ENCODE measurements at places on chromosomes 7 and 10.

DNA sequence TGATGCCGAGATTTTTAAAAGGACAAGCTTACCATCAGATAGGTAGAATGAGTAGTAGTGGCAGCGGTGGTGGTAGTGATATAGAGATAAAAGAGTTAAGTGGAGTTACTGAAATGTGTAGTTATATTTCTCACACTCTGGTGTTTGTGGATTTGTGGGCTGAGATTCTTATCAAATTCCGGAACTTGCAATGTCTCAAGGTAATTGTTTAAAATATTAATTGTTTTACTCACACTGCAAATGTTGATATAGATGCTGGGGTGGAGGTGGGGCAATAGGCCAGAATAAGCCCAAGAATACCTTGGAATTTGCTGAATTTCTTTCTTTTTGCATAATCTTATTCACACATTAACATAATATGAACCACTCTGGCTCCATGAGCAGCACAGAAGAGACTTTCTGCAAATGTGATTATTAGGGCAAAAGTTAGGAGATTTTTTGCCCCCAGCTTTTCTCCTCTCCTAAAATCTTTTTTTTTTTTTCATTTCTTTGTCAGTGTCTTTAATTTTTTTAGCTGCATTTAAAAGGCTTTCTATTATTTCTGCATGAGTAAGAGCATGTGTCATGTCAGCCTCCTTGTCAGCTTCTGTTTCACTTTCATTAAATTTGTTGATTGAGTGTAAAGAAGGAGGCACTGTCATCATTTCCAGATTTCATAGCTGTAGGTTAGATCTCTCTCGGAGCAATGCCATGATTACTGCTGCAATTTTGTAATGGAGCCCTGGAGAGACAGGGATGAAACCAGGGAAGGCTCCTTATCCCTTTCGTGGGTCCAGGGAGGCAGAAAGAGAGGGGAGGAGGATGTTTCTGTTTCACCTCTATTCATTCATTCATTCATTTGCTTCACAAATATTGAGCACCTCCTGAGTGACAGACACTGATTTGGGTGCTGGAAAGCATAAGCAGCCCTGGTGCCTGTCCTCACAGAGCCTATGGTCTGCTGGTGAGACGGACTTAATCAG, 13.1 kb upstream of the SGMS1 start:
- DNase-seq, result peak; percentile 15

DNA sequence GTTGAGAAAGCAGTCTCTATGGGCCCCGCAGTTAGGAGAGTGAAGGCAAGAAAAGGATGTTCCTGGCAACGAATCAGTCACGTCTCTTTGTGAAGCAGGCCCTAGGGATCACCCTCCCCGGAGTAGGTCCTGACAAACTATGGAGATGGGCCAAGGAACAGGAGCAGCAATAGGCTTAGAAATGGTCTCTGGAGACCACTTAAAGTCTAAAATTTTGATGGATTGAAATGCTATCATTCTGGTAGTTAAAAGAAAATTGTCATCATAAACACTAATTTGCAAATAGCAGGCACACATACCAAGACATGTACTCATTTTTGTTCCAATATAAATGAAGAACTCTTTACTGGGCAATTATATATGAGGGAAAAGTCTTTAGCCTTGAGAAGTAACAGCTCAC, 123.5 kb downstream of the ITGB8 start:
- no peak for DNase-seq

DNA sequence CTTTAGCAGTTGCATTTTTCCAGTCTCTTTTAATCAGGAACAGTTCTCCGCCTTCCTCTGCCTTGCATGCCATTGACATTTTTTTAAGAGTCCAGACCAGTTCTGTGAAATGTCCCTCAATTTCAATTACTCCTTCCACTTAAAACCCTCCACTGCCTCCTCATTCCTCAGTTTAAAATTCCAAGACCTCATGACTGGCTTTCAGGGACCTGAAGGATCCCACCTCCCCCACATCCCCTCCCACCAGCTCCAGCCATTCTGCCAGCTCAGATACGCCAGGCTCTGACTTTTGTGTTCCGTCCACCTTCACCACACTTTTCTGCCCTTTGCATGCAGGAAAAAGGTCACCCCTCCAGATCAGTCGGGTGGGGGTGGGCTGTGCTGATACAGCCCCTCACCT, 8.7 kb downstream of the TNRC18 start:
- DNase-seq, result peak; percentile 34

GRCh38 chr7:5320802-5321396, 38.2 kb downstream of the SLC29A4 start:
- DNase-seq, result no peak

DNA sequence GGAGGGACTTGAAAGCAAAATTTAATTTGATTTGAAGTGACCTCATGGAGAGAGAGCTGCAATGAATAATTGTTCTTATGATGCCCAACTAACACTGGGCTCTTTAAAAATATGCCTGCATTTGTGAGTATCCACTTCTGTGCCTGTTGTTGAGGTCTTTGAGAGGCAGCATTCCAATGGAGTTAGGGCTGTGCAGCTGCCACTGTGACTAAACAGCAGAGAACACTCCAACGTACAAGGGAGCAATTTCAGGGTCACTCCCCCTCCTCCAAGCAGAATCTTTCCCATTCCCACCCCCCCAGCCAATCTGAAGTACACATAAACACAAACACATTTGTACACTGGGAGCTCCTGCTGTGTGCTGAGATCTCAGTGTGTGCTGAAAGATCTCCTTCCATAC, 28.0 kb upstream of the GSAP start:
- DNase-seq, result no peak

DNA sequence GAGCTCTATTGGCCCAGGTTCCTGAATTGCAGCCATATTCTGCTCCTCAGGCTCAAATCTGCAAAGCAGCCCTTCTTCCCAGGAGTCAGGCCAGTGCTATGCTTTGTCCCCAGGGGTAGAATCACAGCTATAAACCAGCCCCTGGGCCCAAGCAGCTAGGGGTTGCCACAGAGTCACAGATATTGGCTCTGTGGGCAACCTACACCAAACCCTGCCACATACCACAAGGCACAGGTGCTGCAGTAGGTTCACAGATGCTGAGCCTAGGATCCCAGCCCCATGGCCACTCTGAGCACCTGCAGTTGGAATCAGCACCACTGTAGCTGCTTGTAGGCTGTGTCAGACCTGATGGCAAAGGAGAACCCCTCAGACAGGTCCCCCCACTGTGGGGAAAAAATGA, 43.1 kb upstream of the CAMK2B start:
- peak; percentile 14 for DNase-seq

DNA sequence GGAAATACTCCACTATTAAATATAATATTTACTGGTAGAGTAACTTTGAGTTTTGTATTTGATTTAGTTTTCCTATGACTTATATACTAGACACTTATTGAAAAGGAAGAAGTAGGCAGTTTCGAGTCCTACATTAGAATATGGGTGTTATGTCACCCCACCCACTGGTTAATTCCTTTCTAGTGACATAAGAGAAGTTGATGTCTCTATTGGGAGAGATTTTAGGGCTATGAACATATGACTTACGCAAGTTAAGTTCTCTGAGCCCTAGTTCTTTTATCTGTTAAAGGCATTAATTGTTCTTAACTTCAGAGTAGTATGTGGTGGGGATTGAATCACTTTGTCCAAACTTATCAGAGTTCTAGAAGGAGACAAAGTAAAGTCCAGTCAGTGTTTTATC, 30.5 kb downstream of the CPED1 start:
- no peak for DNase-seq

- DNase-seq, result no peak
Observed at GRCh38 chr7:157335991-157336382, 817 bp upstream of the DNAJB6 start.

DNA sequence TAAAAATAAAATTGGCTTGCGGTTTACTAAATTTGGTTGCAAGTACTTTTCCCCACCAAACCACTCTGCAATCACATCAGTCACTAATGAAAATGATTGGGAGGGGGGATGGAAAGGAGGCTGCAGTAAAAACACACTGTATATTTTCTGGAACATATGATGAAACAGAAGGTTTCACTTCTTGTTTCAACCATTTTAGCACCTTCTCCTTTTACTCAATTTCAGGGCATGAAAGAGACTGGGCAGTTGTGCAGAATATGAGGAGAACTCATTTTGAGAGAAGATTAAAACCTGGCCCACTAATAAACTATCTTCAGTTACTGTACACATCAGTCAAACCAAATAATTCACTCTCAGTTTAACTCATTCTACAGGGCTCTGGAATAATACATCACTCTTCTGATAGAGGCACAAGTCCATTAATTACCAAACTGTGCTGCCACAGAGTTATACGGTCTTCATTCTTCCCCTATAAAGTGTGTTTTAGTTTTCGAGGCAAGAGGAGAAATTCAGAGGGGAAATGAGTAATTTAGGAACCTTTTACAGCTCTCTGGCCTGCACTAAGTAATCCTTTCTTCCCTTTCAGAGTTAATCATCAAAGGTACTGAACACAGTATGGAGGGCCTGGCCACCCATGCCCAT, 25.5 kb downstream of the JAZF1 start:
- DNase-seq, result no peak

- DNase-seq, result peak; percentile 47
Observed at GRCh38 chr7:121447243-121447910, 51.3 kb upstream of the FAM3C start.

DNA sequence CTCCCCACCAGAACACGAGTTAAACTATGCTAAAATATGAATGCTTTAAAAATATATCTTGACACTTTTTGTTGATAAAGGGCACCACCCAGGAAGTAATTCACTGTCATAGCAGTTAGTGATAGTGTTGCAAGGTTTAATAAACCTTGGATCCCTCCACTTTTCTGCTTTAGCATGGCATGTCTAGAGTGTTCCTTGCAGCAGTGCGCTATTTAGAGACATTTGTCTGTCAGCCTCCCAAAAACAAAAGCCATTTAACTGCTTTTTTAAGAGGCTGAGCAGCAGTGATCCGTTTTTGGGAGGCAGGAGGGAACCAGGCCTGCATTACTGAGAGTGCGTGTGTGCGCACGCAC, 69.6 kb upstream of the RAB11FIP2 start:
- DNase-seq, result no peak

- no peak for DNase-seq
Observed at GRCh38 chr10:32148864-32149251, 92.6 kb upstream of the KIF5B start.

- no peak for DNase-seq
Observed at GRCh38 chr7:157508477-157508881, 171.7 kb downstream of the DNAJB6 start.

- peak; percentile 32 for DNase-seq
Observed at GRCh38 chr10:69048103-69048502, 39.8 kb upstream of the SRGN start.

DNA sequence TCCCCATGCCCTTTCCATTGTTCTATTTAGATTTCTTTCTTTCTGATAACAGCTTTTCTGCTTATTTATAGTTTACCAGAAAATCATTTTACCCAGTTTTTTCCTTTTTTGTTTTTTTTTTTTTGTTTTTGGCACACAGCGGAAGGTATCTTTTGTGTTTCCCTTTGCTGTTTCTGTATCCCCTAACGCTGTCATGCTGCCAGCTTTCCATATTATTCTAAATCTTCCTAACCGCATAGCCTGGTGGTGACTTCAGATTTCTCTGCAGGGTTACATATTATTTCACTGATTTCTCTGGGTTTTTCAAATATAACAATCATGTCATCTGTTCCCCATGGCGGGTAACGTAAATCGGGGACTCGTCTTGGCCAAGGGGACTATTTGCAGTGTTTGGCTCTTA, 4.0 kb upstream of the SLC29A4 start:
- DNase-seq, result peak; percentile 44

DNA sequence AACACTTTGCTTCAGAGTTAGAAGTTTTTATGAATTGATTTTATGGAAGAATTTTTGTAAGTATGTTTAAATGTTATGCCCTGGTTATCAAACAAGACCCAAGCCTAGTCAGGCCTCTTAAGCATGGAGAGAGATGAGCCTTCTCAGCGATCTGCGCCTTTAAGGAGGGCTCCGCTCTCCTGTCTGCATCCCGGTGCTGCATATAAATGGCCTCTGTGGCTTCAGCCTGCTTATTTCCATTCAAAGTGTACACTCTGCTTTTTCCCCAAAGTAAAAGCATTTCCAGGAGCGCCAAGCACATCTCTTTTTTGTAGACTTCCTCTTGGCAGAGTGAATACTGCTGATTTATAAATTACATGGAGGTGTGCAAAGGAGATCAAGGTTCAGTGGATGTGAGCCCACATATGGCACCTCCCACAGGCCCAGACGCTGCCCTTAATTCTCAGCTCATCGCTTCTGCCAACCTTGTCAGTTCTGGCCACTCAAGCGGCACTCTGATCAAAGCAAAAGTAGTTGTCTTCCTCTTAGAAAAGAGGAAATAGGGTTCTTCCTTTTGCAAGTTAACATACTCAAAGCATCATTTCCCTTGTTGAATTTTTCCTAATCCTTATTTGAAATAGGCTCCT, 70.0 kb upstream of the SFMBT2 start:
- no peak for DNase-seq

GRCh38 chr7:134818613-134819345, 39.3 kb downstream of the CALD1 start:
- no peak for DNase-seq

DNA sequence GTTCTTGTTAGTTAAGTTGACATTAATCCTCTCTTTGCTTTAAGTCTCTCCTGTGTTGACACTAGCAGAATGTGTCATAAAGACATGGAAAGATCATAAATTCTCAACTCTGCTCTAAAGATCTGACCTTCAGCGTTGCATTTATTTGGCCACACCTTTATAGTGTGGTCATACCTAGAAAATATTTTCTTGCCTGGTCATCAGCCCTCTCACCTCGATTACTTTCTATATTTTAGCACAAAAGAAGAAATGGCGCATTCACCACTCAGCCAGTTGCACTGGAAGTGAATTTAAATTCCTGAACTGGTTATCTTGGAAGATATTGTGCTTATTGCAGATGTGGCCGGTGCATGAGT, 96.7 kb upstream of the PDCD4 start:
- DNase-seq, result no peak

DNA sequence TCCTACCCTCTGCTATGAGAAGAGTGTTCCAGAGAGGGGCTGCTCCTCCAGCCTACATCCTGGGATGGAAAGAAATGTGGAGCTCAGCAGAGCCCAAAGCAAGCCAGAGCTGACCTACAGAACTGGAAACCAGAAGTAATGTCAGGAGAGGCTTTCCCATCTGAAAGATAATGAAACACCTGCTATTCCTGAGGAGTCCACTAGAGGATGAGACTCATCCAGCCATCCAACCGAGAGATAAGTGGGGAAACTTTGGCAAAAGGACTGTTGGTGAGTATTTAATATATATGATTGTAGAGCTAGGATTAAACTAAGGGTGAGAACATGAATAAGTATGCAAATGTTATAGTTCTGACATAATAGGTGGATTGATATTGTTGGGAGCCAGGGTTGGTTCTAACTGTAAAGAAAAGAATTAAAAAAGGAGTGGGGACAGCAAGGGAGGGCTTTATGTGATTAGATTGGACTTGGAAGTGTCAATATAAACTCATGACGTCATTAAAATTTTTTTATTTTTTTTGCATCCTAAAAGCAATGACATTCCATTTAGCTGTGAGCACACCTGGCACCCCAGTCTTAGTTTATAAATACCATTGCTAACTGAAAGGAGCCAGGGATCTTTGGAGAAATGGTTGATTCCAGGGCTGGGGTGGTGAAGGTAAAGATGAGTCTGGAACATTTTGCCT, 312.8 kb upstream of the NFE2L3 start:
- no peak for DNase-seq
